NCI-H1694 treated with DMSO at 0.1 percent for 48 hours (cell line): ENCODE measurements at places on chromosomes 12 and 14.

DNA sequence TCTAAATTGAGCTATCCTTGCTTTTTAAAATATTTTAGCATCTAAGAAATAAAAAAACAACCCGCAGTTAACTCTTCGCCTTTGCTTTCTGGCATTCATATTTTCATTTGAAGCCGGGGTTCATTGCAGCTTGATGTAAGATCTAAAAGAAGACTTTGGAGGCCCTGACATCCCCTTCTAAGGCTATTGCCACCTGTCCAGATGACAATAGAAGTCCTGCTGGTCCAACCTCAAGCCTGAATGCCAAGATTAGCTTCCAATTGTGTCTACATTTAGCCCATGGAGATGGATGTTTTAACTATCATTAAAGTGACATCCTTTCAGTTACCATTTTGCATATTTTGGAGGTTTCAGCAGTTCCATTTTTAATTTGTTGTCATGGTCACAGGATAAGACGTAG is 51.6 kb upstream of the ATP2A2 start:
- no peak for DNase-seq

DNA sequence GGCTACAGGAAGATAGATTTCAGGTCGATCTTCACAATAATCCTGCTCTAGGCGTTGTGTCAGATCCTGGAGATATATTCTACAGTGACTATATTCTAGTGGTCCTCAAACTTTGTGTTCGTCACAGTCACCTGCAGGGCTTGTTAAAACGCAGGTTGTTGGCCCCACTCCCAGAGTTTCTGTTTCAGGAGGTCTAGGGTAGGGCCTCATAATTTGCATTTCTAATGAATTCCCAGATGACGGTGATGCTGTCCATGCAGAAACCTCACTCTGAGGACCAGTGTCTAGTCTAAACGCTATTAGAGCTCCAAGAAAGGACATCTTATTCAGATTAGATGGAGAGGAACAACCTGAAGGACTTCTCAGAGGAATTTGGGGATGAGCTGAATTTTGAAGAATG is 13.2 kb upstream of the SLC6A13 start:
- DNase-seq, result no peak

DNA sequence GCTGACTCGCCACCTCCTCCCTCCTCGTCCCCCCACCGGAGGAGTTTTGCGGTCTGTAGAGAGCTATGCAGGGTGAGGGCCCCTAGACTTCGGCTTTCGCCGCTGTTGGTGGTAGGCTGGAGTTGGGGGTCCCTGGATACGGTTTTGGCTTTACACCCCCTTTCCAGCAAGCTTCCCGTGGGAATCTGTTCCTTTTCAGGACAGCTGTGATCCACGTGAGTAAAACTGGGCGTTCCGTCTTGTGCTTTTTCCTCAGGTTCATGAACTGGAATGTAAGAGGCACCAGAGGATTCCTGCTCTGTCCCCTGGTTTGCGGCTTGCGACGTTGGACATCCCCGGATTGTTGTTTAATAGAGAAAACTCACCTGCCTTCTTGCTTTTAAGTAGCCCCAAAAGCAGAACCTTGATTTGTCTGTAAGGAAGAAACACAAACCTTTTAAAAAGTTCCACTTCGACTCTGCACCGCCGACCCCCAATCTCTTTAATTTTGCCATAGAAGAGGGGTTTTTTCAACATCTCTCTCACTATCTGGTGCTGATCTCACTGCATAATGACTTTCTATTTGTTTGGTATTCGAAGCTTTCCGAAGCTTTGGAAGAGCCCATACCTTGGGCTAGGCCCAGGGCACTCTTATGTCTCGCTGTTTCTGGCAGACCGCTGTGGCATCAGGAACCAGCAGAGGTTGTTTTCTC is 490 bp downstream of the PRORP start:
- no peak for DNase-seq

GRCh38 chr14:102095871-102096568 is 9.2 kb upstream of the HSP90AA1 start:
- DNase-seq, result no peak

DNA sequence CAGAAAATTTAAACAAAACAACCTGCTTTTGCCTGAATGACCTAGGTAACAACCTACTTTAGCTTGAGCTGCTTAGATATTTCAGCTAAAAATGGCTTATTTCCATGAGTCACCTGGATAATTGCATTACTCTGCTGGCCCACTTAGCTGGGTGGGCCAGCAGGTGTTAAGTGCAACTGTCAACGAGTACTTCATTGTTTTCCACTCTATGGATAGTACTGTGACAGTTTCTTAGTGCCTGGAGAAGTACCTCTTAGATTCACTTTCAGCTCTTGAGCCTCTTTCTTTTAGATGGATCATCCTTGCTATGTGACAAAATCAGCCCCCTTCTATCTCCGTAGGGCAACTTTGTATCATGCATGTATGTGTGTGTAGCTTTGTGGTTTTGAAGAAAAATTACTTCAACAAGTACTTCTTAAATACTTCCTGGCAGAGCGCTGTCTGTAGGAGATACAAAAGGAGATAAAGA is 368.2 kb upstream of the ATP2B1 start:
- DNase-seq, result no peak

GRCh38 chr14:94671870-94672444 is 59.8 kb downstream of the SERPINA3 start:
- DNase-seq, result no peak

GRCh38 chr14:96235426-96235825 is 20.6 kb upstream of the BDKRB1 start:
- DNase-seq, result no peak

DNA sequence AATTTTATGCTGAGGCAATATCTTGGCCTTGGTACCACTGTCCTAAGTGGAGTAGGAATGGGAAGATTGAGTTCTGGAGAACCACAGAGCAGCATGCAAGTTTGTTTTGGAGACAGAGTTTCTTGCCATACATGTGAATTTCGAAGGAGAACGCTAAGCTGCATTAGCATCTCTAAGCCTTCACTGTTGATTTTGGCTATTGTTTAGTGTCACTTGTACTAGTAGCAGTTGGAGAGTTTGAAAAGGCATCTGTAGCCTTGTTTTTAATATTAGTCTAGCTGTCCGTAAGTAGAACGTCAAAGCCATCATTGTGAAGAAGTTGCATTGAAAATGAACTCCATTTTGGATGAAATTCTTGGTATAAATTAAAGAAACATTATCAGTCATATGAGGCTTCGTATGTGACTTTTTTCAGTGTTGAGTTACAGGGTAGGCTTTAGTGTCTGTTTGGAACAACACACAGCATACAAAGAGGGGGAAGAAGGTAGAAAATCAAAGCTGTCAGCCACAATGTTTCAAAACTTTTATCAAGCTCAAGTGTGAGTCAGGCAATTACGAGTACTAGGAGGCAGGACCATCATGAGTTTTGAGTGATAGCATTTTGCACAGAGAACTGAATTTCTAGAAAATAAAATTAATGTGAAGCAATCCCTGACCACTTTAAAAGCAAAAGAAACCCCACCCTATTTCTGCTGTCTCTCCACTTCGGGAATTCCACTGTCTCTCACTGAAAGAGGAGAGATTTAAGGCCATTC is 70.2 kb upstream of the NAV3 start:
- DNase-seq, result no peak

DNA sequence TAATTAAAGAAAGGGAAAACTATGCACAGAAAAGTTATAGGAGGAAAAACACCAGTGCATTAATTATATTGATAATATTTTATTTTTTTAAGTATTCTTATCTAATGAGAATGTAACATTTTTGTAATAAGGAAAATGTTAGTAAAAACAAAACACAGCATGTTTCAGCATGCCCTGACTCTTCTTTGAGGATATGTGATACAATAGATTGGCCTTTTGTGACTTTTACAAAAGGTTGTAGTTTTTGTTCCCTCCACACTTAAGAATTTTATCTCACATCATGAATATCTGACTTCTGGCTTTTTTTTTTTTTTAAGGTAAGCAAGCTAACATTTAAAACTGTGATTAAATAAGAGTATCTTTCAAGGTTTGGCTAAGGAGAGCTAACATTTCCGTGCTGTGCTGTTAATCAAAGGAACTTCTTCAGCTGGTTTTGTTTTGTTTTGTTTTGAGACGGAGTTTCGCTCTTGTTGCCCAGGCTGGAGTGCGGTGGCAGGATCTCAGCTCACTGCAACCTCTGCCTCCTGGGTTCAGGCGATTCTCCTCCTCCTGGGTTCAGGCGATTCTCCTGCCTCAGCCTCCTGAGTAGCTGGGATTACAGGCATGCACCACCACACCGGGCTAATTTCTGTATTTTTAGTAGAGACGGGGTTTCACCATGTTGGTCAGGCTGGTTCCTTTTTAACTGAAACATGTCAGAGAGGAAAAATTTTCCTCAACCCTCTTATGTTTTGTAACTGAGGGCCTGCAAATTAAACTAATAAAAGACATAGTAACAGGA is 30.8 kb upstream of the RESF1 start:
- DNase-seq, result no peak
